ENCODE measurements at places on chromosomes 6 and 20.
A peak's percentile ranks its signal among the peaks of the same experiment; 100 is the strongest.

- DNase-seq: no peak
Observed at GRCh38 chr6:42141603-42142117, 760 bp downstream of the C6orf132 start.

- no peak for DNase-seq
Observed at GRCh38 chr6:22727710-22728109, 158.3 kb downstream of the HDGFL1 start.

DNA sequence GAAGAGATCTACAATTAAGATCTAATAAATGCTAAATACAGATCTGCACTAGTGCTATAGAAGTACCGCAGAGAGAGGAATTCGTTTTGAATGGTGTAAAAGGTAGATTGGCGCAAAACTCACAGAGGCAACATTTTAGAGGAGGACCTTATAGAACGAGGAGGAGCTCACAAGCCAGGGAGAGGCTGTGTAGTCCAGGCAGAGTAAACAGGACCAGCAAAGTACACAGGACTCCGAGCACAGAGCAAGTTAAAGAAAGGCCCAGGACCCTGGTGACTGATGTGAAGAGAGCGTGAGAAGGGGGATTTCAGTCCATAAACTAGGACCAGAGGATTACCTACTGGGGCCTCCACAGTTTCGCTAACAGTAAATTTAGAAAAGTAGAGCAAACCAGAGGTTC lies 202.3 kb downstream of the FOXC1 start:
- no peak for DNase-seq

DNA sequence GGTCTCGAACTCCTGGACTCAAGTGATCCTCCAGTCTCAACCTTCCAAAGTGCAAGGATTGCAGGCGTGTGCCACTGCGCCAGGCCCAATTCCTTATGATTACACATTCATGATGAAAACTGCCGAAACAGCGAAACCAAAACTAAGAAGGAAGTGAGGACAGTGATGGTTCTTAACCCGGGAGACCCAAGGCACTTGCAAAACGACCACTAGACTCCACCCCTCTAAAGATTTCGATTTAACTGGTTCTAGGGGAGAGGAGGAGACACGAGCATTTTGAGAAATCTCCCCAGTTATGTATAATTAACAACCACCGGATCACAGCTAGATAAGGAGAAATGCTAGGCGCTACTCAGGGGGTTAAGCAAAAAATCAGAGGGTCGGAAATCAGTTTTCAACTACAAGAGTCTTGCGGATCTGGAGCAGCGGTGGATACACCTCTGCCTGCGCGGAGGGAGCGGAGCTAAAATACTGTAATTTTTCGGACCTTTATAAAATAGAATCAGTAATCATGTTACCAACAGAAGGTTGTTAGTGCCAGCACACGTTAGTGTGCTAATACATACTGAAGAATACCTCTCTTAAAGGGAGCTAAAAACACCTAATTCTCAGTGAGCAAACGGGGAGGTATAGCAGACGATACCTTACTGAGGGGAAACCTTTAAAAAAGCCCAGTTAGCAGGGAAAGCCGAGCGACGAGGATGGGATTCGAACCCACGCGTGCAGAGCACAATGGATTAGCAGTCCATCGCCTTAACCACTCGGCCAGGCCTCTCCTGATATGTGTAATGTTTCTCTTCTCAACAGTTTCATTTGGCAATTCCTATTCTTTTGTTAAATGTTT lies 60.0 kb upstream of the BTN3A2 start:
- DNase-seq: peak; percentile 60

GRCh38 chr6:109720311-109720710 lies 29.2 kb downstream of the FIG4 start:
- DNase-seq: no peak

DNA sequence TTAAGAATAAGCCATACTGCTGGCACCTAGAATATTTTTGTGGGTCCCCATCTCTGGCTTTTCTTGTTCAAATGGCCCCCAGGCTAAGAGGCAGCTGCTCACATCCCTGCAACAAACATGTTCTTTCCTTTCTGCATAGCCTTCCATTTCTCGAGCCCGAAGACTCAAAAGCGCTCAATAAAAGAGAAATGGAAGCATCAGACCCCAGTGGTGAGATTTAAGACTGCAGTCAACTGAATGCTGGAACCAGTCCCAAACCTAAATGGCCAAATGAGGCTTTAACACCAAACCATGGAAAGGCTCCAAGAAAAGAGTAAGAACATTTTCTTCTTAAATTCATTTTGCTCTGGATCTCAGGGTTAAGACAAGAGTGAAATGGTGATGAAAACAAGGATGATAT lies 122.1 kb upstream of the TRAF3IP2 start:
- DNase-seq: no peak

DNA sequence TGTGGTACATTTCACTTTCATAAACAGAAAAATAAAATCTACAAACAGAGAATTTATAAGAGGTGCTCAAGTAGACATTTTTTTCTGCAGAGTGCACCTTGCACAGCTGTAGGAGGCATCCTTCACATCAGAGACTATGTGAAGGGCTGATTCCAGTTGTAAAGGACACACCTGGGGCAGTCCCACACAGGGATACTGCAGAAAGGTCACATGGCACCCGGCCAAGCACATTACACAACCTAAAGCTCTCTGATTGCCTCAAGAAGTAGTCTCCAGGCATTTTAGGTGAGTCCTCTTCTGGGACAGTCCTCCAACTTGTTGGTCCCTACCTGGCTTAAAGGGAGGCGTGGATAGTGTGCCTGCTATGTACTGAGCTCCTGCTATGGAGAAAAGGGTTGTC lies 502.9 kb upstream of the NOX3 start:
- no peak for DNase-seq

GRCh38 chr20:31555203-31555775 lies 41.0 kb downstream of the HM13 start:
- no peak for DNase-seq

- no peak for DNase-seq
Observed at GRCh38 chr6:153167907-153168306, 36.8 kb upstream of the RGS17 start.

- DNase-seq: no peak
Observed at GRCh38 chr6:90435207-90435899, 138.7 kb upstream of the BACH2 start.

DNA sequence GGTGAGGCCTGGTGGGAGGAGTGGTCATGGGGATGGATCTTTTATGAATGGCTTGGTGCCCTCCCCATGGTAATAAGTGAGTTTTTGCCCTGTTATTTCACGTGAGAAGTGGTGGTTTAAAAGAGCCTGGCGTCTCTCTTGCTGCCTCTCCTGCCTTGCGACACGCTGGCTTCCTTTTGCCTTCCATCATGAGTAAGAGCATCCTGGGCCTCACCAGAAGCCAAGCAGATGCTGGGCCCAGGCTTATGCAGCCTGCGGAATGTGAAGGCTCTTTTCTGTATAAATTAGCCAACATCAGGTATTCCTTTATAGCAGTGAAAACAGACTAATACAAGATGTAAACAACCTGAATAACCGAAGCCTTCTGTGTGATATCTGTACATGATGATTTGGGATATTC lies 27.6 kb downstream of the VTA1 start:
- no peak for DNase-seq

GRCh38 chr6:43856005-43856765 lies 86.2 kb downstream of the VEGFA start:
- no peak for DNase-seq

DNA sequence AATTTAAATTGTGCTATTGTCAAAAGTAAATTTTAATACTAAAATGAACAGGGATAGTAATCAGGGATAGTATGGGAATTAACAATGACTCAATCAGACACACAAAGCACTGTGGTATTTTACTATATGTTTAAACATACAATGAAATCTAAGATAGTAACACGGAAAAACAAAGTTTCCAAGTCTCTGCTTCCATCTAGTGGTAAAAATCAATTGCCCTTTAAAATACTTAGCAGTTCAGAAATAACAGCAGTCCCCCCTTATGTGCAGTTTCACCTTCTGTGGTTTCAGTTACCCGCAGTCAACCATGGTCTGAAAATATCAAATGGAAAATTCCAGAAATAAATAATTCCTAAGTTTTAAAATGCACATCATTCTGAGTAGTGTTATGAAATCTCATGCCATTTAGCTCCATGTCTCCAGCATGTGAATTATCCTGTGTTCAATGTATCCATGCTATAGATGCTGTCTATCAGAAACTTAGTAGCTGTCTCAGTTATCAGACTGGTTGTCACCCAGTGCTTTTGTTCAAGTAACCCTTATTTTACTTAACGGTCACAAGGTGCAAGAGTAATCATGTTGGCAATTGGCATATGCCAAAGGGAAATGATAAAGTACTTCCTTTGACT lies 58.5 kb downstream of the AHI1 start:
- no peak for DNase-seq

GRCh38 chr6:125947615-125948014 lies 9.0 kb upstream of the HINT3 start:
- no peak for DNase-seq

GRCh38 chr20:62567246-62568044 lies 74.9 kb upstream of the SLCO4A1 start:
- DNase-seq: no peak

GRCh38 chr6:25165800-25166199 lies 113.4 kb upstream of the CARMIL1 start:
- DNase-seq: no peak

GRCh38 chr6:108707328-108707976 lies 140.8 kb upstream of the ARMC2 start:
- no peak for DNase-seq

DNA sequence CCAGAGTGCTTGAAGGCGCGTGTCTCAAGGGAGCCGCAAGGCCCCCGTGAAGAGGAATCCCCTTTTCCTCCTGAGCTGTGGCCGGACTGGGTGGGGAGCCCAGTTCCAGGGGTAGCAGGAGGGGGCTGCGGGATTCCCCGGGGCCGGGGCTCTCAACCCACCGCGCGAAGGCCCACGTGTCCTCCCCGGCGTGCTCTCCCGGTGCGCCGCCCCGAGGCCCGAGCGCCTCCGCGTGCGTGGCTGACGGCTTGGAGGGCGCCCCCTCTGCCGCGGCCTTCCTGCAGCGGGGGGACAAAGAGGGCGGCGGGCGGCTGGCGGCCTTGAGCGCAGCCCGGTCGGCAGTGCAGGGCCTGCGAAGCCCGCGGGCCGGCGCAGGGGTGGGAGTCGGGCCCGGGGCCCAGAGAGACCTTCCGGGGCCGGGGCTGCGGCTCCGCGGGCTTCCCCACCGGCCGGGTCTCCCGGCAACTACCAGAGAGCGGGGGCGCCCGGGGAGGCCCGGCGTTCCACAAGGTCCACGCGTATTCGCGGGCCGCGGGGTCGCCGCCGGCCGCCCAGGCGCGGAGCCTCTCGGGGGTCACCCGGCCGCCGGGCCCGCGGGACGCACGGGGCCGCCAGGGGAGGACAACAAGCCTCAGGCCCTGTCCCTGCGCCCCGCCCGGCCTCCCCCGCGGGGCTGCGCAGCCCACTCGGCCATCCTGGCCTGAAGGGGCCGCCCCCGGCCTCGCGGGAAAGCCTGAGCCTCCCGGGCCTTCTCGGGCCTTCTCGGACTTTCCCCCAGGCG lies at the start of gene FAM217A:
Gene FAM217A, minus strand, starts transcription at position 447 of the 781 bp plus-strand sequence. CDS start 1,723 bp downstream, outside the sequence.
- DNase-seq: no peak

DNA sequence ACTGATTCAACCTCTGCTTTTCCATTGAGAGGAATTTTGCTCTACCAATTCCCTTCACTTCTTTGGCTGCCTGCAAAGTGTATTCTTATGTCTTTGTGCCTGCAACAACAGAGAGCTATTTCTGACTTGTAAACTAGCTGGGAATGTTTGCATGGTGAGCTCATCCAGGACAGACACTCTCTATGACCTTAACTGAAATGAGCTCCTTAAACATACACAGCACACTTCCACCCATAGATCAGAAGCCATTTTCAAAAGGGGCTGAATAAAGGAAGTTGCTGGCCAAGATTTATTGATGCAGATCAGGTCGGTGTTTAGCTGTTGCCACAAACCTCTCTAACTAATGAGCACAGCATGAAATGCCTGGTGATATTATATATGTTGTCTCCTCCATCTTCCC lies 377.7 kb downstream of the BTBD9 start:
- no peak for DNase-seq

- DNase-seq: no peak
Observed at GRCh38 chr6:29959467-29959866, 17.1 kb downstream of the HLA-A start.

- no peak for DNase-seq
Observed at GRCh38 chr6:30611150-30611855, 5.7 kb downstream of the PPP1R10 start.

GRCh38 chr6:55898342-55898741 lies 23.0 kb upstream of the BMP5 start:
- DNase-seq: no peak

DNA sequence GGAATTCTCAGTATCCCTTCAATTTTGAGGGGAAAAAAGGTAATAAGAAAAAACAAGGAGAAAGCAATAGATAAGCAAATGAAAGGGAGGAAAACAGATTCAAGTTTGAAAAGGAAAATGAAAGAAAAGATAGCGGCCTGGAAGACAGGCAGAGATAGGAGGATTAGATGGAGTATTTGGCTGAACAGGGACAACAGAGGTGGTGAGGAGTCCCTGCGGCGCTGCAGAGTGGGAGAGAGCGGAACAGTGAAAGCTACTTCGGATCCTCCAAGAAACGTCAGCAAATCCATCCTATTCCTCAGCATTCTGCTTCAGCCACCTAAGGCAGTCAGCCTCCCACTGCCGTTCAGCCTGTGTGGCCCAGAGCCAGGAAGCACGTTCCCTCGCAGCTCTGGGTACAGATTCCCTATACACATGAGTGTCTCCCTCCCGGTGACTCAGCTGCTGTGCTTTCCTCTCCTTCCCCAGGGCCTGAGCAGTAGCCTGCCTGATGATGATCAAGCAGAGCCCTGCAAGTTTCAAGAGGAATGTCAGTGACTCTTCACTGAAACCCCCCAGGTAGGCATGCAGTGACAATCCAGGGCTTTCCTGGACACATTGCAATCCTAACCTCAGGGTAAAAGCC lies 43.4 kb upstream of the CDYL start:
- no peak for DNase-seq

GRCh38 chr20:61557621-61558020 lies 305.6 kb downstream of the CDH4 start:
- DNase-seq: no peak

DNA sequence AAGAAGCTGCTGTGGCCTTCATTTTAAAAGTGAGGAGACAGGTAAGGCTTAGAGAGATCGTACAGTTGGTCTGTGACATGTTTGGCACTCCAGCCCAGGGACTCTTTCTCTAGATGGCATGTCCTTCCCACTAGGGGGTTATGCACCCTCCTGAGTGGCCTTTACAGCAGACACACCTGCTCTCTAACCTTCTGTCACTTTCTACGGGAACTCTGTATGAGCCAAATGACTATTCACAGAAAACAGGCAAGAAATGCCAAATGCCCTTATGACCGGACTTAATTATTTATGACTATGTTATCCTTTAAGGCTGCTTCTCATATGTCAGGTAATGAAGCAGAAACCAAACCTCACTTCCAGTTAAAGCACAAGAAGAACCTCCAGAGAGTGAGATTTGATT lies 91.2 kb downstream of the MAP3K5 start:
- DNase-seq: no peak
